ENCODE measurements at places on chromosomes 11 and 22. TPM values are rescaled to one million over a fixed set of nuclear protein-coding genes. Genes with fewer than 3 reads are reported as not detected.

EHBP1L1 gene
- 97.3 TPM for total RNA-seq

MS4A15 gene
- total RNA-seq = not detected

ART1 gene
- not detected for total RNA-seq

OR51I1 gene
- total RNA-seq = not detected

NPTXR gene
- 6.3 TPM for total RNA-seq

MAPK12 gene
- total RNA-seq = 9.7 TPM

CWF19L2 gene
- 15.7 TPM for total RNA-seq

MUC2 gene
- total RNA-seq = not detected

HEPHL1 gene
- total RNA-seq = not detected

SPDYC gene
- not detected for total RNA-seq

HTR3B gene
- not detected for total RNA-seq

SHANK2 gene
- not detected for total RNA-seq

IRAG1 gene
- total RNA-seq = not detected

KRTAP5-11 gene
- not detected for total RNA-seq

FAM180B gene
- total RNA-seq = not detected

C1QTNF6 gene
- total RNA-seq = 3.6 TPM

NCAM1 gene
- total RNA-seq = 0.16 TPM

BATF2 gene
- 0.11 TPM for total RNA-seq

PI4KA gene
- 64.9 TPM for total RNA-seq

LSP1 gene
- total RNA-seq = 230 TPM

KCNJ1 gene
- not detected for total RNA-seq

TECTA gene
- total RNA-seq = 0.29 TPM

WT1 gene
- total RNA-seq = not detected

CARNS1 gene
- 2.0 TPM for total RNA-seq

LUZP2 gene
- not detected for total RNA-seq

CFL1 gene
- total RNA-seq = 1,226 TPM

SCGB2A2 gene
- total RNA-seq = not detected

OR5T1 gene
- total RNA-seq = not detected

OR8H2 gene
- total RNA-seq = not detected

CSNK2A3 gene
- total RNA-seq = 2.6 TPM

WNT7B gene
- total RNA-seq = not detected

FOSL1 gene
- total RNA-seq = 26.9 TPM

IFITM10 gene
- 0.39 TPM for total RNA-seq

Measured in CD8-positive, alpha-beta memory T cell (primary cell).